ENCODE measurements at places on chromosomes 16 and 17.
A peak's percentile ranks its signal among the peaks of the same experiment; 100 is the strongest.

GRCh38 chr16:55499951-55500529, 8.8 kb upstream of the LPCAT2 start:
- DNase-seq: no peak

GRCh38 chr17:33072421-33073161, 80.9 kb downstream of the SPACA3 start:
- no peak for DNase-seq

DNA sequence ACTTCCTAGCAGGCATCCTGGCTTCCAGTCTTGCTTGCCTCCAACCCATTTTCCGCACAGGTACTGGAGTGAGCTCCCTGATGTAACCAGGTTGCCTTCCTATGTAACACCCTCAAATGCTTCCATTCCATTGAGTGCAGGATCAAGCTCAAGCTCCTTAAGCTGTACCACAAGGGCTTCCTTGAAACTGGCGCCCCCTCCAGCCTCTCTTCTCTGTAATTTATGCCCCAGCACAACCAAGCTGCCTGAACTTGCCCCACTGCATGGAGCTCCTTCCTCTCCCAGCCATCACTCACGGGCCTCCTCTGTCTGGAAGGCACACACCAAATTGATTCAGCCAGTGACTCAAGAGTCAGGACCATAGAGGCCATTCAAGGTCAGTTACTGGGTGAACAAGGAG, 234.8 kb upstream of the RPL38 start:
- no peak for DNase-seq

DNA sequence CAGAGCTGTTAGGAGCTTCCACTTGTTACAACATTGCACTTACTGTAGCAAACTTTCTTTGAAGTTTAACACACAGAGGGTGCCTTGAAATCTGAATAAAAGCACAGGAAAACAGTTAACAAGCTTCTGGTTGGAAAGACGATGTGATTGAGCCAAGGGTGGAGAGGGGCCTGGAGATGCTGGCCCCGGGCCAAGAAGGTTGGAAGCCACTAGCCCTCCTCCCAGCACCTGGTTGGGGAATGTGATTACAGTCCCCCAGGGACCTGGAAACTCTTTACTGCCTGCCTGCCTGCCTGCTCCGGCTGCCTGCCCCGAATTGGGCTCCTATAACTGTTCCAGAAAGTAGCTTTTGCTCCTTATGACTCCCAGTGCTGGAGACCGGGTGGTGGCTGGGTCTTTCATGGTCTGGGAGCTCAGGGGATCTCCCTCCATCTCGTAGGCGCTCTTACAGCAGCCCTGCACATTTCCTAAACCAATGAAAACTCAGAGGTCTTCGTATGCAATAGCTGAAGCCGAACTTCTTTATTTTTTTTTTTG, 48.0 kb upstream of the ZFHX3 start:
- peak; percentile 52 for DNase-seq

DNA sequence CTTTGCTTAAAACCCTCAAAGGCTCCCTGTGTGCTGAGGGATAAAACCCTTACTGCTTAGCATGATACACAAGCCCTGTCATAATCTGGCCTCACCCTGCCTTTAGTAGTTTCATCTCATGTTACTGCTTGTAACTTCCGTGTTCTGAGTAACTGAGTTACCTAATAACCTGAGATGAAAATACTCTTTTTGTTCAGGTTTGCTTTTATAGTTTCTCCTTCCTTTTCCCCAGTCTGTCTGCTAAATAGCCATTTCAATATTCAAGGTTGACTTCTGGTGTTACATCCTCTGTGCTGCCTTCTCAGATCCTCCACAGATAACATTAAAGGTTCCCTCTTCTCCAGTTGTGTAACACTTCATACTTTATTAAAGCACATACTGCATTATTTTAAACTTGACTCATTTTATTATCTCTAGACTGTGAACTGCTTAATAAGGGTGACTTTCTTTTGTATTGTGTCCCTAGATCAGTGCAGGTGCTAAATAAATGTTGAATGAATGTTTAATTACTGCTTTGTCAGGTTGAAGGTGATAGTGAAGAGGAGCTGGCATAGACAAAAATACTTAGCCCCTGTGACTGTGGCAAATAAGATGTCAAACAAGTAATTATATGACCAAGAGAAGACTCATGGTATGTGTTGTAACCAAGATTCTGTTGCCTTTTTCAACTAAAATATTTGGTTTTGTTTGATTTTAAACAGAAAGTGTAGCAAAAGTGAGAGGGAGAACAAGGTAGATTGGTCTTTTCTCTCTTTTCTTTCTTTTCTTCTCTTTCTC, 47.8 kb downstream of the NFAT5 start:
- DNase-seq: no peak

- no peak for DNase-seq
Observed at GRCh38 chr17:42775534-42776098, 2.4 kb downstream of the VPS25 start.

GRCh38 chr16:50580180-50580798, 32.1 kb downstream of the NKD1 start:
- no peak for DNase-seq

GRCh38 chr16:74749291-74750055, 25.1 kb downstream of the FA2H start:
- DNase-seq: no peak

GRCh38 chr17:44627513-44628242, 28.6 kb upstream of the MEIOC start:
- DNase-seq: peak; percentile 80

GRCh38 chr17:72409405-72410002, 288.7 kb downstream of the SOX9 start:
- DNase-seq: no peak

GRCh38 chr17:5533486-5534315, 47.3 kb downstream of the MIS12 start:
- DNase-seq: no peak

DNA sequence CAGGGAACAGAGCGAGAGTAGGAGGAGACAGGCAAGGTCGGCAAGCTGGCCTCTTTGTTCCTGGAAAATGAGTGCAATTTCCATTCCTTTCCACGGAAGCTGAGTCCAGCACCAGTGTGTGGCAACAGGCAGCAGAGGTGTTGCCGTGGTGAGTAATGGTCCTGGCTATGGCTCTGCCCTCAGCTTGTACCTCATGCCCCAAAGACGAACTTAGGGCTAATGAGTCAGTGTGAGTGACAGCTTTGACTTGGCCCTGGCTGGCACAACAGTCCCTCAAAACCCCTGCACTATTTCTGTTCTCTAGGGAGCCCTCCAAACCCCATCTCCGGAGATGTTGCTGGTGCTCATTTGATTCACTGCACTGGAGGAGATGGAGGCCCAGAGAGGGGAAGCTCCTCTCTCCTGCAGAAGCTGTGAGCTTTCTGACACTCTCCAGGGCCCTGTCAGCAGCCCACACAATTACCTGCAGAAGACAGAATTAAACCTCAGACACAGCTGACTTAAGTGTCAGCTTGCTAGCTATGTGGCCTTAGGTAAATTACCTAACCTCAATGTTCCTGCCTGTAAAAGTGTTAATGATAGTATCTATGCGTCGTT, 129.9 kb downstream of the TMEM132E start:
- no peak for DNase-seq

- no peak for DNase-seq
Observed at GRCh38 chr17:30345527-30346075, 11.7 kb upstream of the TMIGD1 start.

GRCh38 chr17:3963237-3964201, 718 bp downstream of the ATP2A3 start:
- DNase-seq: peak; percentile 36

DNA sequence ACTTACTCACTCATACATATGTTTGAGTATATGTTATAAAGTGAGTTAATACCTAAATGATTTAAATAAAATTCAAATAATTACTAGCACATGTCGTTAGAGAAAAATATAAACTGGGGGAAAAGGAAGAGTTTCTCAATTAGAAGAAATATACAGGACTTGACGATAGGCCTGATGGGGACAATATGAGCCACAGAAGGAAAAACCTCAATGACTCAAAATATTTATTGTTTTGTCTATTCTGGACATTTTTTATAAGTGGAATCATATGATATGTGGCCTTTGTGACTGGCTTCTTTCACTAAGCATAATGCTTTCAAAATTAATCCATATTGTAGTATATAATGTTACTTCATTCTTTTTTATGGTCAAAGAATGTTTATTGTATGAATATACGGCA, 339.2 kb upstream of the PMFBP1 start:
- DNase-seq: no peak

DNA sequence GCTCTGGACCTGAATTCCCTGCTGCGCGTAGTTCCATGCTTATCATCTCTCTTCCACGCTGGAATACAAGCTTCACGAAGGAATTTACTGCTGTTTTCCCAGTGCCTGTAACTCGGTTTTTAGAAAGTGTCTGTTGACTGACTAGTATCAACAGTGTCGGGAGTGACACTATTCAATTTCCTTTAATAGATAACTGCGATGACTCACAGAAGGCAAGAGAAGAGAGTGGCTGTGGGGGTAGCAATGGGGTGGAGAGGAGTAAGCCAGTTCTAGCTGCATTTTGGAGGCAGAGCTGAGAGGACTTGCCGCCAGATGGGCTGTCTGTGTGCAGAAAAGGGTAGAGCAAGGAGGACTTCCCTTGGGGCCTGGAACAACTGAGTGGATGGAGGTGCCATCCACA, 25.2 kb downstream of the B4GALNT2 start:
- DNase-seq: no peak

- DNase-seq: no peak
Observed at GRCh38 chr17:2695243-2695960, 16.2 kb downstream of the CLUH start.

DNA sequence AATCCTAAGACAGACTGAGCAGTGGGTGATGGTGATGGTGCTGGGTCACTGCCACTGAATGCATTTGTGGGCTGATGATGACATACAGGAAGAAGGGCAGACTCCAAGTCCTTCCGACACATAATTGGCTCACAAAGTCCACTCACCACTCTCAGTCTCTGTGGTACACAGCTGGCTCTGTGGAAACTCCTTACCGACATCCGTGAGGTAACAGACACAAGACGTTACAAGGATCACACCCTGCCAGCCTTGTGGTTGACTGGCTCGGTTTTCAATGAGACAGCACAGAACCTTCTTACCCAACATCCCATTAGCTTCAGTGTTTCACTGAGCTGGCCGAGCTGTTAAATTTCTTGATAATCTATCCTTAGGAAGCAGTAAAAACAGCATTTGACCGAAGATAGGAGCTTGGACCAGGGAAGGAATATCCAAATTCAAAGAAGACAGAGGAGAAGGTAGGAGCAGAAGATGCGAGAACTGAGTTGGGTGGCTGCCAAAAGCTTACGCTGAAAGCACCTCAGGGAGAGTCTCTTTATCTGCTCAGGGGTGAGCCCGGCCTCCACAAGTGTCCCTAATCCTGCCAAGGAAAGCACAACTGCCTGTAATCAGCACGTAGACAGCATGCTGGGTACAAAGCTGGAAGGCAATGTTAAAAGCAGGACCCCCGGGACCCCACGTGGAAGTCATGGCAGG, 5.5 kb upstream of the MXRA7 start:
- DNase-seq: no peak

- DNase-seq: no peak
Observed at GRCh38 chr17:16936536-16937310, 35.2 kb downstream of the TNFRSF13B start.

GRCh38 chr17:57875290-57876022, 25.6 kb upstream of the MRPS23 start:
- no peak for DNase-seq

DNA sequence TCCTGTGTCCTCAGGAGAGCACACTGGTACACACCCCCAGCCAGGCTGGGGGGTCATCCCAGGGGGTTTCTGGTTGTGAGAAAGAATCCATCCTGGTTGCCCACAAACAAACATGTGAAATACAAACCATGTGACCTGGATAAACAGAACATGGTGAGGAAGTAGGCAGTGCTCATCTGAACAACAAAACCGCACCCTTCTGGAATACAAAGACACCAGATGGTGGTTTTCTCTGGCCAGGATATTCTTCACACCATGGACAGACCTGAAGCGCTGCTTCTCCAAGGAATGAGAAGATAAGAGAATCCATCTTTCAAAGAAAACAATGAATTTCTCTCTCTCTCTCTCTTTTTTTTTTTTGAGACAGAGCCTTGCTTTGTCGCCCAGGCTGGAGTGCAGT, 302.3 kb downstream of the SLC39A11 start:
- no peak for DNase-seq

- DNase-seq: no peak
Observed at GRCh38 chr17:80833952-80834892, 157.4 kb upstream of the CHMP6 start.

DNA sequence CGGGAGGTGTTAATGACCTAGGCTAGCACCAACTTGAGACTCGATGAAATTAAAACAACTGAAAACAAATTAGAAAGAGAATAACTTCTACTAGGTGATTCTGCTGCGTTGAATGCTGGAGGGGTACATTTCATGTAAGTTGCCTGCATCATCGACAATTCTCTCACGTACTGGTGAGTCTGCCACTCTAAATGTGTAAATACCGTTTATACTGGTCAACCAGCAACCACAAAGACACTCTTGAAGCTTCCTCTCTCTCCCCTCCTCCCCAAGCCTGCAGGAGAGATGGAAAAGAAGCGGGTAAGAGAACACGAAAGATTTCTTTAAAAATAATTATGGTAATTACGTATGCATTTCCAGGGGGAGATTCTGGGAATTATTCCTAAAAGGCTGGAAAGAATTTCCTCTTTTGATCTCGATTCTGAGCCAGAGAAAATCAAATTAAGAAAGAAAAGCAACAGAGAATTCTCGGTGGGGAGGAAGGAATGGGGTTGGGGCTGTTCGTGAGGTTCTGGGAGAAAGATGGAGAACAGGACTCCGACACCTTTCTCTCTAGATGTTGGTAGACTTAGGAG, 68.6 kb upstream of the MRTFB start:
- no peak for DNase-seq

DNA sequence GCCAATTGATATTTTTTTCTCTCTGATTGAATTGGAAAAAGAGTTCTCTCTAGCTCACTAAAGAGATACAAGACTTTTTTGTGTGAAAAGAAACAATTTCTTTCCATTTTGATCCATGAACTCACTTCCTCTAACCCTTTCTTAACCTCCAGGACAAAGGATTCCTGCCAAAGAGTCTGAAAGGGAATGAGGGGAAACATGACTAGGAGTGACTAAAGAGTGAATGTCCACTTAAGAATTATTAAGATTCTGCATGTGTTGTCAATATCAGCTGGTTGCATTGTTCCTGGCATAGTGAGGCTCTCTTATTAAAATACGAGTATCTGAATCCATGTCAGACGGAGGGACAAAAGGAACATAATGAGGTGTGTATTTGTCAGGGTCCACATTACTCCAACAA, 344.7 kb downstream of the GRIN2A start:
- DNase-seq: no peak

- no peak for DNase-seq
Observed at GRCh38 chr17:77189148-77189547, 48.4 kb downstream of the SEC14L1 start.

GRCh38 chr16:75258807-75259141, 7.3 kb upstream of the BCAR1 start:
- no peak for DNase-seq

GRCh38 chr16:89958068-89958467, 9.5 kb downstream of the DEF8 start:
- DNase-seq: no peak

- DNase-seq: peak; percentile 17
Observed at GRCh38 chr16:4414187-4414917, 2.0 kb downstream of the CORO7 start.

All from NCI-H2081 (cell line).